T-helper 2 cell treated with Interferon-gamma antibody and Interleukin-4, amounts not matched to agents 100 ng/mL and 5 ng/mL, for 36 hours (primary cell): ENCODE measurements at places on chromosomes 7 and 10. TPM values are rescaled to one million over a fixed set of nuclear protein-coding genes. Genes with fewer than 3 reads are reported as not detected.

The TMEM139 gene
- total RNA-seq, result 0.89 and 1.2 TPM in 2 replicates

The SNCG gene
- not detected in 2 replicates for total RNA-seq

The GRID1 gene
- total RNA-seq, result not detected in 2 replicates

The AOAH gene
- total RNA-seq, result 46.0 and 48.5 TPM in 2 replicates

The TBX20 gene
- total RNA-seq, result 0.25 and 0.39 TPM in 2 replicates

The CTAGE8 gene
- total RNA-seq, result 0.98 and 1.7 TPM in 2 replicates

The SHH gene
- 0.05 TPM in 2 replicates for total RNA-seq

The ZNF722 gene
- total RNA-seq, result not detected in 2 replicates

The WNT2 gene
- total RNA-seq, result not detected in 2 replicates

The HKDC1 gene
- 1.3 and 2.9 TPM in 2 replicates for total RNA-seq

The CCL24 gene
- total RNA-seq, result not detected in 2 replicates

The TRIM73 gene
- total RNA-seq, result 10.5 and 11.1 TPM in 2 replicates

The SLC25A13 gene
- 14.8 and 15.8 TPM in 2 replicates for total RNA-seq

The TMEM176A gene
- total RNA-seq, result not detected in 2 replicates

The FAM25G gene
- total RNA-seq, result not detected in 2 replicates

The FIGNL1 gene
- 36.3 and 37.8 TPM in 2 replicates for total RNA-seq

The NRBF2 gene
- total RNA-seq, result 22.0 and 22.7 TPM in 2 replicates

The HTR7 gene
- total RNA-seq, result 0.05 TPM in 1 of 2 replicates, not detected in the other

The NKX1-2 gene
- not detected in 2 replicates for total RNA-seq

The HTRA1 gene
- not detected in 2 replicates for total RNA-seq

The SFRP4 gene
- total RNA-seq, result not detected in 2 replicates

The GIMAP1 gene
- total RNA-seq, result 16.5 and 18.8 TPM in 2 replicates

The FAM237B gene
- total RNA-seq, result not detected in 2 replicates

The UNCX gene
- not detected in 2 replicates for total RNA-seq

The TMEM248 gene
- total RNA-seq, result 80.5 and 84.3 TPM in 2 replicates

The GTF2IRD1 gene
- total RNA-seq, result 0.39 and 0.73 TPM in 2 replicates

The CFAP69 gene
- total RNA-seq, result not detected in 2 replicates

The CHRM2 gene
- not detected in 2 replicates for total RNA-seq

The ALOX5 gene
- total RNA-seq, result 2.4 and 2.5 TPM in 2 replicates

The TEX47 gene
- not detected in 2 replicates for total RNA-seq

The YAE1 gene
- 8.9 and 12.0 TPM in 2 replicates for total RNA-seq

The SH2D4B gene
- 0.07 and 0.14 TPM in 2 replicates for total RNA-seq
